IgD-negative memory B cell (primary cell): ENCODE measurements at places on chromosomes 2 and 18. TPM values are rescaled to one million over a fixed set of nuclear protein-coding genes. Genes with fewer than 3 reads are reported as not detected.

Gene DSG2
- polyA plus RNA-seq: not detected

Gene TEKT4
- not detected for polyA plus RNA-seq

Gene ITSN2
- polyA plus RNA-seq: 127 TPM

Gene REL
- polyA plus RNA-seq: 64.7 TPM

Gene UCN
- 1.6 TPM for polyA plus RNA-seq

Gene SLC40A1
- 2.3 TPM for polyA plus RNA-seq

Gene ELAC1
- polyA plus RNA-seq: 13.3 TPM

Gene TGFA
- polyA plus RNA-seq: 0.06 TPM

Gene PID1
- not detected for polyA plus RNA-seq

Gene TIA1
- 54.1 TPM for polyA plus RNA-seq
